ENCODE measurements at places on chromosomes 5 and 9.

DNA sequence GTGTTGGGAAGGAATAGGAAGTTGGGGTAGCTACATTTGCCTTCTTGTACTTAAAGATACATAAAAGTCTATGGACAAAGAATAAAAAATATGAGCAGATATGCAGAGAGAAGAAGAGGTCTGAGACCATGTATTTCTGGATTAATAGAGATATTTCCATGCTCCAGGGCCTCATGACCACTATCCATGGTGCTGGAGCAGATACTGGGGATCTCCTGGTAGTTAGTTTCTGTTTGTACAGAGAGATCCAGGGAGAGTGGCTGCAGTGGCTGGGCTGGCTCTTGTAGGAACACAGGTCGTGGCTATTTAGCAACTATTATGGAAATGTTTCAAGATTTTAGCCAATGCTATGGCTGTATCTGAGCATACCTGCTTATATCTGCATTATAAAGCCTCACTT lies 184.2 kb upstream of the TMEM161B start:
- no peak for DNase-seq

- DNase-seq, result no peak
Observed at GRCh38 chr9:132743931-132744479, 73.7 kb downstream of the GTF3C4 start.

GRCh38 chr9:135960411-135961276 lies 529 bp downstream of the UBAC1 start:
- peak; percentile 11 for DNase-seq

- DNase-seq, result no peak
Observed at GRCh38 chr9:122058709-122059108, 34.4 kb downstream of the TTLL11 start.

GRCh38 chr5:94457788-94458187 lies 160.6 kb downstream of the KIAA0825 start:
- DNase-seq, result no peak

- no peak for DNase-seq
Observed at GRCh38 chr9:115264313-115264712, 146.4 kb upstream of the TNC start.

GRCh38 chr5:129382921-129383672 lies 77.0 kb upstream of the ADAMTS19 start:
- no peak for DNase-seq

GRCh38 chr9:86591472-86591871 lies 237.3 kb upstream of the TUT7 start:
- no peak for DNase-seq

GRCh38 chr5:147887026-147887627 lies 8.6 kb downstream of the SCGB3A2 start:
- no peak for DNase-seq

DNA sequence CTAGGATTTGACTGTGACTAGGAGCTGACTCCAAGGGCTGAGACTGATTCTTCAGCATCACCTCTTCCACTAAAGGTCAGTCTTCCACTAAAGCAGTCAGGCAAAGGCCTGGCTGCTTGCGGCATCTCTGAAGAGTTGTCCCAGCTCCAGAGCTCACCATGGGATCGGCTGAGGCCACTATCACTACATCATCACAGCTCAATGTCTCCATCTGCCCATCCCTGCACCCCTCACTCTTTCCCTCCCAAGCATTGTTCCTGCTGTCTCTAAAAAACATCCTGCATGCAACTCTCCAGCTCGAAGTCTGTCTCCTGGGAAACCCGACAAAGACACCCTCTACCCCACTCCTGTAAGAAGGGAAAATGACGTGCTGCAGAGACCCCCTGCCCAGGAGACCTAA lies 15.5 kb upstream of the WWC1 start:
- DNase-seq, result no peak

GRCh38 chr9:136807281-136808074 lies at the start of gene RABL6:
Gene RABL6 (plus strand): TSS chr9:136807948. CDS start chr9:136808197, 249 bp downstream.
- DNase-seq, result peak; percentile 83

DNA sequence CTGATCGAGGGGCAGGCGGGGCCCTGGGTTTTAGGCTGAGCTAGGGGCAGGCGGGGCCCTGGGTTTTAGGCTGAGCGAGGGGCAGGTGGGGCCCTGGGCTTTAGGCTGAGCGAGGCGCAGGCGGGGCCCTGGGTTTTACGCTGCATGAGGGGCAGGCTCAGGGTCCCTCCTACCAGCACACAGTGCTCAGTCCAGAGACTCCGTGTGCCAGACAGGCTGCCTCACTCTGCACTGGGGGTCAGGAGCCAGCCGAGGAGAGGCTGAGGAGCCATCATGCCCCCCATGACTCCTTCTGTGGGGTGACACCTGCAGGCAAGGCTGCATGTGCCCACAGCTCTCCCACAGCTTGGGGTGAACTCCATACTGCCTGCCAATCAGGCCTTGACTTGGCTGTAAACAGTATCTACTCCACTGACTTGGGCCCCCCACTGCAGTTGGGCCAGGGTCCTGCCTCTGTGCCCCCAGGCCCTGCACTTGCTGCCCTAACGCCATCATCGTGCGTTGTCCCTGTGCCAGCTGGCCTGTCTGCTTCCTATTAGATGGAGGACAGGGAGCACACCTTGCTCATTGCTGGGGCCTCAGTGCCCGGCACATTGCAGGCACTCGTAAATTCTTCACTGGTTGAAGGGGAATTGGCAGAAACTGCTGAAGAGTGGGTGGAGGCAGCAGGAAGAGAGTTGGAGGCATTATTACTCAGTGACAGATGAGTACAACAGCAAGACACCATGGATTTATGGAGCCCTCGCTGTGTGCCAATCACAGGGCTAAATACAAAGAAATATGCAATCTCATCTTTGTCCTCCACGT lies 78.6 kb downstream of the AMBP start:
- no peak for DNase-seq

DNA sequence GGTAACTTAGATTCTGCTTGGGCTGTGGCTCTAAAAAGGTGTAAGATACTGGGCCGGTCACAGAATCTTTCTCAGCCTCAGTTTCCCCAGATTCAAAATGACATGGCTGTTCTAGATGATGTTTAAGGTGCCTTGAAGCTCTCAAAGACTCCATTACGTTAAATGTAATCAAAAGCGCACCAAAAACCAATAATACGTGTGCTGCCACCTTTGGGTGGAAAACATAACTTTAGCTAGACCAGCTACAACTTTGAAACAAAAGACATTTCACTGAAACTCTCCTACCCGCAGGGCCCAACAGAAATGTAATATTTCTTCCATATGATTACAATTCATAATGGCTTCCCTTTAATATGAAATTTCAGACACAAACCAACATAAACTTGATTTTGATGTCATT lies 35.0 kb upstream of the PCSK5 start:
- no peak for DNase-seq

DNA sequence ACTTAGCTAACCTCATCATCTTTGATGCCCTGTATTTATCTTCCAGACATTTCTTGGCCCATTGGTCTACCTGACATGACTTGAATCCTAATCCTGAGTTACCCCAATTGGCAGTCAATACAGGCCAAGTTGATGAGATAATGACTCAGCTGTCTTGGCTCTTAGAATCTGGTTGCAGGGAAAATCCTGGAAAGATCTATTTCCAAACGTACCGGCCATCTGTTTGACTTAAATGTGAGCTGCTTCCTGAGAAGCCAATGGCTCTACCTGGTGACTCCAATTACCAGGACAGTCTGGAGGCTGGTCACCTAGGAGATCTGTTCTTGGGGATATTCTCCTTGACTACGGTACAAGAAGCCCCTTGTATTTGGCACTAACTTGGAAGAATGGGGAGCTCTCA lies 475.2 kb upstream of the BRINP1 start:
- DNase-seq, result no peak

- DNase-seq, result no peak
Observed at GRCh38 chr9:131120620-131121228, 4.7 kb upstream of the NUP214 start.

GRCh38 chr5:77015938-77016569 lies 14.2 kb upstream of the AGGF1 start:
- no peak for DNase-seq

DNA sequence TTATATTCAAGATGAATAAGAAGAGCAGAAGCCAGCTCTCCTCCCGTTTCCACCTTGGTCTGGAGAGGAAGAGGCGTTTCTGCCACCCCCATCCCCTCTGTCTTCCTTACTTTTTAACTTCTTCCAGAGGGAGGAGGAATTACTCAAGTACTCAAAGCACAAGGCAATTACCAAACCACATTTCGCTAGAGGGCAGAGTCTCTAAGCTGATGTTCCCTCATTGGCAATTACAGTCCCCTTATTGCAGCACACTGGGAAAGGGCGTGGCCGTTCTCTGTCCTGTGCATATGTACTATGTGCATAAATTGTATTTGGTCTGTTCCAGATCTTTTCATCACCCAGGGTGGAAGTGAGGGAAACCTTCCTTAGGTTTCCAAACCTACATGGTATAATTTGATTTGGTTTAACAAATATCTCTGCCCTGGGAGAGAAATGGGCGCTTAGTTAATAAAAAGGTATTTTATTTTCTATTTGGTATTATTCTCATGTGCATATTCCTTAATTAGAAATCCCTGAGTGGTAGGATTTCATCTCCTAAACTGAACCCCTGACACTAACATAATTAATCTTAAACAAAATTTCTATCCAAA lies 29.8 kb upstream of the ALDOB start:
- DNase-seq, result no peak

- DNase-seq, result no peak
Observed at GRCh38 chr5:117803533-117803932, 1184.8 kb downstream of the DTWD2 start.

GRCh38 chr9:224582-225520 lies 10.2 kb downstream of the DOCK8 start:
- DNase-seq, result no peak

- no peak for DNase-seq
Observed at GRCh38 chr5:156473269-156473908, 146.4 kb downstream of the SGCD start.

GRCh38 chr5:178780581-178781498 lies 50.4 kb upstream of the ZNF354A start:
- no peak for DNase-seq

- DNase-seq, result no peak
Observed at GRCh38 chr5:173772384-173773059, 115.6 kb upstream of the CPEB4 start.

GRCh38 chr5:34509392-34509791 lies 146.7 kb upstream of the RAI14 start:
- no peak for DNase-seq

DNA sequence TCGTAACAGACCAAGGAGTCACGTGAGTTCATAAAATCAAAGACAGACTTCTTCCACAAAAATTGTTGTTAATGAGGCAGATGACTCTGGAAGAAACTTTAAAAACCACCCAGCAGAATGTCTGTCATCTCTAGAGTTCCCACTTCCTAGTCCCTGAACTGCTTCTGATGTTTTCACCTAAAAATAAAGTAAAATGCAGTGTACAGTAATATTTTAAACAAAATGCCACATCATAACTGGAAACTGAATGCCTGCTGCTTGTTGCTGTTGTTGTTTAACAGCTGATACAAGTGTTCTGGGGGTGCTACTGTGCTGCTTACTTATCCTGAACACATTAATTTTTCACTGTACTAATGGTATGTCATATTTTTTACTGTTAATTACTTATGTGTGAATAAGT lies 577.2 kb downstream of the MTRR start:
- no peak for DNase-seq

GRCh38 chr5:151019331-151019730 lies 1.1 kb upstream of the GPX3 start:
- no peak for DNase-seq

- no peak for DNase-seq
Observed at GRCh38 chr5:109080896-109081295, 328.9 kb downstream of the PJA2 start.

Measured in stimulated activated CD4-positive, alpha-beta T cell treated with anti-CD3 and anti-CD28 coated beads, Interleukin-2, amount 100 ng/mL, for 24 hours (primary cell).